ENCODE measurements at places on chromosomes 16 and 17.

GRCh38 chr16:27231692-27232060, 28.4 kb downstream of the KDM8 start:
- DNase-seq, result no peak

- no peak for DNase-seq
Observed at GRCh38 chr17:32498391-32498790, 11.6 kb downstream of the CDK5R1 start.

- no peak for DNase-seq
Observed at GRCh38 chr17:74522381-74523105, 8.7 kb downstream of the CD300LB start.

GRCh38 chr17:41823141-41823524, 10.3 kb downstream of the FKBP10 start:
- DNase-seq, result no peak

- DNase-seq, result no peak
Observed at GRCh38 chr17:20232611-20233010, 223.5 kb downstream of the SPECC1 start.

- no peak for DNase-seq
Observed at GRCh38 chr16:22898131-22898530, 84.2 kb downstream of the HS3ST2 start.
